ENCODE measurements at places on chromosomes 11 and 22.

GRCh38 chr11:86800960-86801272, 574 bp downstream of the PRSS23 start:
- no peak for DNase-seq

DNA sequence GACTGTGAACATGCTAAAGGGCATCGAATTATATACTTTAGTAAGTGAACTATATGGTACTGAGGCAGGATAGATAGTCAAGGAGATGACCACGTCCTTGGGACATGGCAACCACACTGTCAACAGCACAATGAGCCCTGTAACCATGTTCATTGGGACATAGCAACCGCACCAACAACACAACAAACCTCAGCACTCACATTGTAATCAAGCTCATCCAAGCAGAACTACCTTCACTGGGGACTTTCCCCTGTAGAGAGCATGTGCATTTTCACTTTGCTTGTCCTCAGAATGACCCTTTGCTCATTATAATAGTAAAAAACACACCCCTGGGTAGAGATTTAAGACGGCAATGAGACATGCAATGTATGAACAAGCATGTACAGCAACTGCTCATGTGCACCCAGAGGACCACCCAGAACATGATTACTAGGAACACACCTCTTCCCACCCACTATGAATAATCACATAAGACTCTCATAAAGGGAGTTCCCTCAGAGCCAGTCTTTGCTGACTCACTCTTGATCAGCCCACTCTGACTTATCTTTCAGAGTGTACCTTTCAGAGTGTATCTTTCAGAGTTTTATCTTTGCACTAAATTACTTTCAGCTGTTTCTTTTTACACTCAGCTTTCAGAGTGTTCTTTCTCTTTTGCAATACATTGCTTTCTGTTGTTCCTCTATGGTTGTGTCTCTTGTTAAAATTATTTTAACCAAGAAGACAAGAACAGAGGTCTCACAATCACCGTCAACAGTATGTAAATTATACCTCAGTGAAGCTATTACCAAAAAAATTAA, 4.1 kb upstream of the PLAAT2 start:
- no peak for DNase-seq

DNA sequence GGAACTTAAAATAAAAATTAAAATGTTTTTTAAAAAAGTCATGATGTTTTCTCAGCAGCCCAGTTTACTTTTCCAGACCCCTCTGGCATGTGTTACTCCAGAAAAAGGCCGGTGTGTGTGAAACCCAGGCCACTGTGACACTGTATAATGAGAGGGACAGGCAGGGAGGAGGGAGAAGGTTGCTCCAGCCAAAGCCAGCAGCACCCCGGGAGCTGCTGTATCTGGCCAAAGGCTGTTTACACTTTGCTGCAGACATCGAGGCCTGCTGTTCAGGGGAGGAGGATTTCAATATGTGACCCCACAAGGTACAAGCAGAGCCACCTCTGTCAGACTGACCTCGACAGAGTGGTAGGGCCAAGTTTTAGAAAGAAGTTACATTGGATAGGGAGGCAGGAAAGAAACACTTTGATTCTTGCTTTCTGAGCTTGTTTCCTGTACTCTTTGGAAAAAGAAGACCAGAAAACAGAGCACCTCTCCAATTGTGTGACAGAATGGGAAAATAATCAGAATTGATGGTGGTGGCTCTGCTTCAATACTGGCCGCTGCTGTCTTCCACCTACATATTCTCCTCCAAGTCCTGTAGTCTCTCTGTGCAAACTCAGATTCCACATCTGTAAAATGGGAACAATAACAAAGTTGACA, 41.0 kb upstream of the CD44 start:
- no peak for DNase-seq

GRCh38 chr11:103370076-103370475, 260.9 kb downstream of the DYNC2H1 start:
- DNase-seq: no peak

GRCh38 chr11:126603486-126603885, 248.0 kb downstream of the ST3GAL4 start:
- DNase-seq: no peak

- peak; percentile 12 for DNase-seq
These were observed 5.9 kb downstream of the LMNTD2 start for GRCh38 chr11:554428-555226.

DNA sequence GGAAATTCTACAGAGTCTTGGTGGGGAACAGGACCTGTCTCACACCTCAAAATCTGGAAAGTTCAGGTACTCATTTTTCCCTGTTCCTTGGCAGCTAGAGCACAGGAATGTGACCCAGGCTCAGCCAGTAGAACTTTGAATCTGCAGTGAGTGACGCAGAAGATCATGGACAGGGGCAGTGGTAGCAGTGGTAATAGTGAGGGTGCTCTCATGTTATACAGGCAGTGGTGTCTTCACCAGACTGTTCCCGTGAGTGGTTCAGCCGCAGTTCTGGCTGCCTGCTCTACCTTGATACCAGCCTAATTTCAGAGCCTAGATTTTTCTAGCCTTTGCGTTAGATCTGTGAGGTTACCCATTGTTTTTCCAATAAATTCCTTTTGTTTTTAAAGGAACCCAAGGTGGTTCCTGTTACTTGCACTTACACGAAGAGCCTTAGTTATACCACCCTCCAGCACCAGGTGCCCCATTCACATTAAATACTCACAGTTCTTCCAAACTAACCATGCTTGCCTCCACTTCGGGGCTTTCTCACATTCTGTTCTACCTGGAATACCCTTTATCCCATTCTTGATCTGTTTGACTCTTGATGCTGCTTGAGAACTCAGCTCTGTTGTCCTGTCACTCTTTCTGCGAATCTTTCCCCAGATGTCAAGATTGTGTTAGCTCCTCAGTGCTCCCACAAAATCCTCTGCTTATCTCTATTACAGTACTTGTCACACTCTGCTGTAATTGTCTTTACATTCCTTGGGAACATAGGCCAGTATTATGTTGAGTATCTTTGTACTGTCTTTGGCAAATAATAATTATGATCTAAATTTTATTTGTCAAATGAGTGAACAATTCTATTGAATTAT, 47.8 kb downstream of the SWAP70 start:
- DNase-seq: no peak

GRCh38 chr11:128397362-128397761, 190.0 kb downstream of the ETS1 start:
- DNase-seq: no peak

GRCh38 chr22:39230261-39231196, 14.3 kb downstream of the PDGFB start:
- no peak for DNase-seq

DNA sequence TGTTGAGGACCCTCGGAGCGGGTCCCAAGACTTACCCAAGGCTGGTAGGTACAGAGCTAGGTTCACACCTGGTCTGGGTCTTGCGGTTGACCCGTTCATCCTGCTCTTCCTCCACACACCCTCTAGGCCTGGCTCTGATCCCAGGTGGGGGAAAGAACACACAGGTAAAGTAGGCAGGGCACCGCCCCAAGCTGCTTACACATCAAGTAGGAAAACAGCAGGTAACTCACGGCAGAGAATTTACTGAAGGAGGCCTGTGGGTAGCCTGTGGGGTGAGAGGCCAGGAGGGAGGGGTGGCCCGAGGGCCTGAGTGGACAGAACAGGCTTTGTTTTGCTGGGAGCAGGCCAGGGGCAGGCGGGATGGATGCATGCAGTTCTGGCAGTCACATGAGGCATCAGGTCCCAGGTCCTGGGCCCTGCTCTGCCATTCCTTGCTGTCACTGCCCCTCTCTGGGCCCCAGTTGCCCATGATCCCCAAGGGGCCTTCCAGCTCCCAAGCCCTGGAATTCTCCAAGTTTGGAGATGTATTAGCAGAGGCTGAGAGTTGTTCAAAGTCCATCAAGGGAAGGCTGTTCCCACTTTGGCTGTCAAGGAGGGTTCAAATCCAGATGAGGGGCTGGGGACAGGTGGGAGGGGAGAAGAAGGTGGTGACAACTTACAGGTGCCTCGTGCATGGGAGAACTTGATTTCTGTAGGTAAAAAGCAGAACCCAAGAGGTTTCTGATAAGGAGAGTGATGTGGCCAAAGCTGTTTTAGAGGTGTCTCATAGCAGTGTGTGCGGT, 5.7 kb downstream of the TSKU start:
- no peak for DNase-seq

DNA sequence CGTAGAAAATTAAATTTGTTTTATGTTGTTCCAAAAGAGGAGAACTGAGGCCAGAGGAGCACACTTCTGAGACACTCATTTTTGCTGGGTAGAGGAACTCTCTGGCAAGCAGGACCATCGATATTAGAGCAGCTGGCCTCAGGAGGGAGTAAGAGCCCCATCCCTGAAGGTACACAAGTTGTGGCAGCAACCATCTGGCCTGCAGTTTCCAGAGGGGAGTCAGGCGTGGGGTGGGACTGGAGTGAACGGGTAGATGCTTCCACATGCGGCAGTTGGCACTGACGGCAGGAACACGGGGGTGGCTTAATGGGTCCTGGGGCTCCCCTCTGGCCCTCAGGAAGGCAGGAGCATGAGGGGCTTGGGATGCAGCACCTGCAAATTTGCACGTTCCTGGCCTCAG, 13.2 kb upstream of the SSTR3 start:
- no peak for DNase-seq

DNA sequence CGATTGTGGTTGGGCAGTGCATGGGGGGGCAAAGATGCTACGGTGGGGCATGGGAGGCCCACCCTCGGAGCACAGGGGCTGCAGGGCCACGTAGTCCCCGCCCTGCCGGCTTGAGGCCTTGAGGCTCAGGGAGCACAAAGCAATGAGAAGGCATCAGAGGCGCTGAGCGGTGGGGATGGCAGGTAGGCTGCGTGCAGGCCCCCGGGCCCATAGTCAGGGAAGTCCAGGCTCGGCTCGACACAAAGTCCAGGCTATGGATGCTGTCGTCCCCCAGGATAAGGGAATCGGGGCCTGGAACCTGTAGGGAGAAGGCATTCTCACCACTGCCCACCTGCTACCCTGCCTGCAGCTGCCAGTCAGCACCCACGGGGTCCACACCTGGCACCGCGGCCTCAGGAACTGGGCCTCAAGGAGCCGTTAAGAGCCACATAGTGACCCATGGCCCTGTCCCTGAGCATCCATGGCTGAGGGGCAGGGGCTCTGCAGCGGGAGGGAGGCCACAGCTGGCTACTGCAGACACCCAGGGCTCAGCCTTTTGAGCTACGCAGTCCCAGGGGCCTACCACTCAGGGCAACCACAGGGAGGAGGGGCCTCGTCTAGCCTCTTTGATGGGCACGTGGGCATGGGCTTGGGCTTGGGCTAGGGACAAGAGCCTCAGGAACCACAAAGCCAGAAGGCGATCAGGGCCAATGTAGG, 179.7 kb downstream of the IGLL1 start:
- no peak for DNase-seq

- no peak for DNase-seq
These were observed 46.4 kb downstream of the RCN1 start for GRCh38 chr11:32137263-32137662.

DNA sequence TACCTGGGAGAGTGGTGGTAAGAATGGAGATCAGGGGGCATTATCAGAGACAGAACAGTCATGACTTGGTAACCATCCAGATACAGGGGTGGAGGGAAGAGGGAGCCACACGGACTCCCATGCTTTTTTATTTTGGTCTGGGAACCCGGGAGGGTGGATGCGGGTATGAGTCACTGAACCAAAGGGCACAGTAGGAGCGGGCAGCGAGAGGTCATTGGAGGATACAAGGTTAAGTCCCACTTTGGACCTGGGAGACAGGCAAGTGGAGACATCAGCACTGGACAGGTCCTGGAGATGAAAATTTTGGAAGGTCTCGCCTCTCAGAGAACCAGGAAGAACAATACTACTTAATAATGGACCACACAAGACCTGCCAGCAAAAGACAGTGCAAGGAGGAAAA, 6.7 kb downstream of the HDHD5 start:
- no peak for DNase-seq

GRCh38 chr22:19943082-19944026, 1.7 kb upstream of the TXNRD2 start:
- DNase-seq: no peak

- DNase-seq: no peak
These were observed 63.7 kb downstream of the PTPRJ start for GRCh38 chr11:48043991-48044512.

- DNase-seq: no peak
These were observed 22.0 kb downstream of the TUB start for GRCh38 chr11:8102965-8103364.

GRCh38 chr11:9566561-9567063, 6.9 kb upstream of the WEE1 start:
- no peak for DNase-seq

DNA sequence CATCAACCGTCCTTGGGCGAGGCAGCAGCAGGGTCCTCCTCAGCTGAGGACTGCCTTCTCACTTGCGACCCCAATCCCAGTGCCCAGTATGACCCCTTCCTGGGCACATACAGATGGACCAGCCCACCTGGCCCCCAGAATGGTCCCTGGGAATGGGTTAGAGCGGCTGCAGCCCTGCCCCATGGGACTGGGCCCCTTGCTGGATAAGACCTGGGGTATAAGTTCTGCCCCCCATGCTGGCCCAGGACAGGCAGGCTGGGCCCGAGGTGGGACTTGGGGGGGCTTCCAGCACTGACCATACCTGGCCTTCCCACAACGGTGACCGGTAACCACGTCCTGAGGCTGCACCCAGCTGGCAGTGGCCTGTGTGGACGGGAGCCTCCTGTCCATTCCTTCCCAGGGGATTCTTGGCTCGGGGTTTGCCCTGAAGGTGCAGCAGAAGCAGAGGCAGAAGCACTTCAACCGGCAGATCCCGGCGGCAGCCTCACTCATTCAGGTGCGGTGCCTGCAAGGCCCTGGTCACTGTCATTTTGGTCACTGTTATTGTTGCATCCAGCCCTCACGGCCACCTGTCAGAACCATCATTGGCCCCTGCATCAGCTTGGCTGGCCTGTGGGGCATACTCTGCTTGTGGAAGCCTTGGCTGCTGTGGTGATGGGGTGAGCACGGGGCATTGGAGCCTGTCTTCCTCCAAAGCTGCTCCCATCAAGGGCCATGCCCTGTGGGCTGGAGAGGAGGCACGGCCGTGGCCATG, 114.8 kb downstream of the KCNQ1OT1 start:
- DNase-seq: no peak

DNA sequence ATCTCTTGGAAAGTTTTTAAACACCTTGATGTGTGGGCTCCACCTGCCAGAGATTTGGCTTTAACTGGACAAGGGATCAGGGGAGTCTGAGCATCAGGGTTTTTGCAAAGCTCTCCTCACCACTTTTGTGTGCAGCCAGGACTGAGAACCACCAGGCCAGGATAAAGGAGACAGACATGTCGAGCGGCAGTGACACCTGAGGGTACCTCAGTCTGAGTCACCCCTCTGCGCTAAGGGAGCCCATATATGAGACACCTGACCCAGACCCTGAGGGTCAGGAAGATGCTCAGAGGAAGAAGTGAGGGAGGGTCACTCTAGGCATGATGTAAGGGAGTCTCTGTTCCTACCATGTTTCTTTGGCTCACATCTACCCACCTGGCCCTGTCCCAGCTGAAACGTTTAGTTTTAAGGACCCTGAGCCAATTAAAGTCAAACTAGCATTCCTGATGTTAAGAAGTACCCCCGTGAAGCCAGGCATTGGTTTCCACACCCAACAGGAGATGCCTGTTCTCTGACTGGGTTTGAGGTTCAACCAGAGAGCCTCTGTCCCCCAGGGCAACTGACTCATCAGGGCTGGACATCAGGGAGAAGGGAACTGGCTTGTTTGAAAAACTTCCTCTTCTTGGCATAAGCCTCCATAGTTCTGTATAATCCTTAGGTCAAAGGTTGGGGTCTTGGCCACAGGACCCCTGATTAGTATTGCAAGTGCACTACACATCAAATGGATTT, 72.4 kb upstream of the BIRC3 start:
- DNase-seq: no peak

GRCh38 chr11:2301631-2302305, at the start of the genes C11orf21 and TSPAN32:
TSS of gene C11orf21 (minus strand) at chr11:2301918. CDS start at chr11:2301808, 110 bp downstream.
TSS of gene TSPAN32 (plus strand) at chr11:2302013. CDS start at chr11:2302150, 137 bp downstream.
- no peak for DNase-seq

GRCh38 chr11:118790357-118791110, 430 bp downstream of the DDX6 start:
- DNase-seq: peak; percentile 18

- DNase-seq: no peak
These were observed 233.3 kb downstream of the KCNA4 start for GRCh38 chr11:29783506-29783905.

Measured in SHP77 treated with DMSO at 0.1 percent for 48 hours (cell line).